Activated gamma-delta T cell (primary cell): ENCODE measurements at places on chromosomes 3 and 15.

- no peak for DNase-seq
Observed at GRCh38 chr15:70474471-70475406, 288.6 kb downstream of the UACA start.

DNA sequence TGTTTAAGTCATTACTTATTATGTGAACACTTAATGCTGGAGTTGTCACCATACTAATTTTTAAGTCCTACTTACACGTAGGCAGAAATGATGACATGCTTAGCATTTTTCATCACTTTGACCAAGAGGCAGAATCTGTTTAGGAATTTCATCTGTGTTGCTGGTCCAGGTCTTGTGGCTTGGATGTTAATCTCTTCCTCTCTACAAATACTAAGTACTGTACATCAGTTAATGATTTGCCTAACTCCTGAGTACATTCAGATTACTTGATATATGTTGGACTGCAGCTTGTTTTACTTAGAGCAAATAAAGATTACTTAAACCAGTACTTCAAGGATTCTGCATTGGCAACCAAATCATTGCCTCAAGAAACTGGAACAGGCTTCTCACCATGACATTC, 8.6 kb downstream of the SNRK start:
- no peak for DNase-seq

- DNase-seq: no peak
Observed at GRCh38 chr3:186989429-186989828, 59.1 kb downstream of the ST6GAL1 start.

- DNase-seq: no peak
Observed at GRCh38 chr3:76664816-76665215, 375.1 kb upstream of the ROBO2 start.

GRCh38 chr3:87333393-87333892, 57.1 kb upstream of the POU1F1 start:
- DNase-seq: no peak

DNA sequence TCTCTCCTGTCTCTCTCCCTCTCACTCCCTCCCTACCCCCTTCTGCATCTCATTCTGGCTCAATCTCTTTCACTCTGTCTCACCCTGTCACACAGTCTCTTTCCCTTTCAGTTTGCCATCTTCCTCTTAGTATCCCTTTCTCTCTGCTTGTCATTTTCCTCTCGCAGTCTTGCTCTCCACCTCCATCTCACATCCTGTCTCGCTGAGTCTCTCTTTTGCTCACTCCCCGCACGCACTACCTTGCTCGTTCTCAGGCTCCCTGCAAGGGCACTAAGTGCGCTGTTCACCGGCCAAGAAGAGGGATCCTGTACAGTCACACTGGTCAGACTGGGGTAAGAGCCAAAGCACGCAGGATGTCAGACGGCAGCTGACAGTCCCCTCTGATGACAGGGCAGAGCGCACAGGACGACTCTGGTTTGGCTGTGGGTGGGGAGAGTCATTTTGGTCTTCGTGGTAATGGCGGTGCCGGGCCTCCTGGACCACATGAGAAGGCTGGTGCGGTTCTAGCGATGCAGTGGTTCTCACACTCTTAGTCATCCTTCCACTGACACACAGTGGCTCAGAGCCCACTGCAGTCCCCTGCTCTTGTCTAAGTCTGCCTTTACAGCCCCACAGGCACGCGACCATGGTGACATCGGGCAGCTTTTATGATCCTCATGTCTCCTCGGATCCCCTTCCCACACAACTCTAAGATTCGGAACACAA, 356.8 kb downstream of the FOXP1 start:
- peak; percentile 14 for DNase-seq

DNA sequence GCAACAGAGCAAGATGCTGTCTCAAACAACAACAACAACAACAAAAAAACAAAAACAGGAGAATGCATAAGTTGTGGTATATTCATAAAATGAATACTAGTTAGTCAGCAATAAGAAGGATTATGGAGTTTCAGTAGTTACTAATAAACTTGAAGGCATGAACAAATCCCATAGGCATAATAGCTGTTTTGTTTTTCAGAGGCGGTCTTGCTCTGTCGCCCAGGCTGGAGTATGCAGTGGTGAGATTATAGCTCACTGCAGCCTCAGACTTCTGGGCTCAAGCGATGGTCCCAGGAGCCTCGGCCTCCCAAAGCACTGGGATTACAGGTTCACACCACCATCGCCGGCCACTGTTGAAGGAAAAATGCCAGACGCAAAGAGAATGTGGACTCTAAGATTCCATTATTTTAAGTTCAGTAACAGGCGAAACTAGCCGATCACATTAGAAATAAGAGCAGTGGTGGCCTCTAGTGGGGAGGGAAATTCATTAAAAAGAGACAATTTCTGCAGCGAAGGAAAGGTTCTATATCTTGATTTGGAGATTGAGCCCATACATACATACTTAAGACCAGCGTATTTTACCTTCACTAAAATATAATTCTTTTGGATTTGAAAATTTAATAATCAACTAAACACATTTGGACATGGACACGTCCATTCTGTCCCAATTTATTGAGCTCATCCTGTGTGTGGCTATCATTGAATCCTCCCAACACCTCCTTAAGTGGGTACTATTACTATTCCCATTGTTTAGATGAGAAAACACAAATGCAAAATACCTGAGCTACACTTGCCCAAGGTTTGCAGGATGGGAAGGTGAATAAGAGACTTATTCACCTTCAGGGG, 27.4 kb upstream of the HDAC11 start:
- no peak for DNase-seq

DNA sequence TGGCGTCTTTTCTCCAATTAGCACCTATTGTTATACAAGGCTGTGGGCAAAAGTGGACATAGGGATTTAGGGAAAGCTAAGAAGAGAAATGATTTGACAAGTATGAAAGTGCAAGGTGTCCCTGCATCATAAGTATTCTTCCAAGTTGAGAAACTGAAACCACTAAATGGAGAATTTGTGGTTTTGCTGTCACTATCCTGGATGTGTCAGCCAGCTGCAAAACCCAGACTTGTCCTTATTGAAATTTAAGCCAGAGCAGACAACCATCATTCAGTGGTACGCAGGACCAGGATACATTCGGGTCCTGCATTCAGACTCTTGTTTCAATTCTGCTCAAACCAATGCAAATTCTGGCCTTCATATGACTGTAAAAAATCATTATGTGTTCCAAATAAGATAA, 384.8 kb upstream of the TGFBR2 start:
- no peak for DNase-seq

DNA sequence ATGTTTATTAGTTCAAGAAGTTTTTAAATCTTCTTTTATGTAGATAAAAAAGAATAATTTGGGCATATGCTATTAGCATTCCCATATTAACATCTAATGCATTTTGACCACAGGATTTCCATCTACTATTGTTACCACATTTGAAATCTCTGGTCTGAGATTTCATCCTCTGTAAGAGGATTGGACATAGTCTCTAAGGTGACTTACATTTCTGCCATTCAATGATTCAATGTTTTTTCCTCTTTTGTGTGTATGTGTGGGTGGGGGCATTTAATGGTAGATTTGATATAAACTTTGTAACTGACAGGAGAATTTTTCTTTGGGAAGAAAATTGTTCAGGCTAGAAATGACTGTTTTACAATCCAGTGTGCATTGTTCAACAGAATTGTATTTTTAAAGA, 307.3 kb upstream of the RBMS3 start:
- no peak for DNase-seq

DNA sequence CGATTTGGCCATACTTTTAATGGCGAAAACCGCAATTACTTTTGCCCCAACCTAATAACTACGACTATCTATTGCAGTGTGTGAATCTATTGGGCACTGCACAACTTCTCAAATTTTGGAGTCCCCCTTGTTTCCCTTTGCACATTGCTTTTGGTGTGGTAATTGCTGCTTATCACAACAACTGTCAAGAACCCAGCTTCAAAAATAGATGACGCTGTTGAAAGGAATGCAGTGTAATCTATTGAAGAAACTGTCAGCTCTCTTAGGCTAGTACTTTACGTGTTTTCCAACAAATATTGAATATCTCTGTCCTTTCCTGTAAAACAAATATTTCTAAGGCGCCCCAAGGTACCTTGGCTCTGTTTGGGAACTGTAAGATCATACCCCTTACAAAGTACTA, 222.8 kb upstream of the UBE2E2 start:
- DNase-seq: no peak

DNA sequence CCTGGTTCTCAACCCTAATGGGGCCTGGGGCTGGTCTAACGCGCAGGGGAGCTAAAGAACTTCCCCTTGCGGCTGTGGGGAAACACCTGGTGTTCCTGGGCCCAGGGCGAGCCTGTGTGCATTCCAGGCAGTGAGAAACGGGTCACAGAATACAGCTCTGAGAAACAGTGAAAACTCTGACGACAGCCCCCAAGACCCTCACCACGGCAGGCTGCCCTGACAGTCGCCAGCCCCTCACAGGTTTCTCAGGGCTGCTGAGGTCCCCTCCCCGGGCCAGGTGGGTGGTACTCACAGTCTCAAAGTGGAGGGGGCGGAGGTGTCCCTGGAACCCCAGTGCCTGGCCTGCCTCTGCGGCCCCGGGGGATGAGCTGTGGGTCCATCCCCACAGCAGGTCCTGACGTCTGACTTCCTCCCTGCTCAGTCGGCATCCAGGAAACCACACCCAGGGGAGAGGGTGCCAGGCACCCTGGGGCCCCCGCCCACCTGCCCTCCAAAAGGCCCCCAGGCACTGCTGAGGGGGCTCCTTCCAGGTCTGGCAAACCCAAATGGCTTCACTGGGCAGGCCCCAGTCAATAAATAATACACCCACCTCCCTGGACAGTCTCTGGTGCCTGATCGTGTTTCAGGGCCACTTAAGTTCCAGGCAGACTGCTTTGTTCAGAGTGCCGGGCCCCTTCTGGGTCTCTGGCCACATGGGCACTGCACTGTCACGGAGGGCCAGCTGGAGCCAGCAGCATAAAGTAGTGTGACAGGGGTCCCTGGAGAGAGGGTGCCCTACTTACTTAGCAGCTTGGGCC, 57.7 kb downstream of the IQSEC1 start:
- DNase-seq: peak; percentile 41

DNA sequence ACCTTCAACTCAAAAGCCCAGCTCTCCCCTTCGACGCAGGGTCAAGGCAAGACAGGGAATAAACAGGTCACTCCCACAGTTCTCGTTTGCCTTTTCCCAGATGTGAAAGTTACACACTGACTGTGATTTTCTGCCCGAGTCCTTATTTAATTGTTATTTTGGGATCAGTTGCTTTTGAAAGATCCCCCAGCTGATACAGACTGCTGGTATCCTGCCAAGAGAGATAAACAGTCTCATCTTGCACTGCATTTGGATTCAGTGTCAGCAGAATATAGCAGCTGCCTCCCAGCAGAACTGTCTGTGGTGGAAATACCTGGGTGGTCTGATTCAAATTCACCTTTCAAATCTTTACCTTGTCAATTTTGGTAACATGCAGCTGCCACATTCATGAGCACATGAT, 56.0 kb upstream of the FAM3D start:
- DNase-seq: no peak

GRCh38 chr3:153285194-153285641, 123.2 kb downstream of the RAP2B start:
- DNase-seq: no peak

GRCh38 chr3:175129126-175129525, 270.0 kb downstream of the NAALADL2 start:
- DNase-seq: no peak

- no peak for DNase-seq
Observed at GRCh38 chr3:157713101-157713500, 209.9 kb upstream of the VEPH1 start.

- no peak for DNase-seq
Observed at GRCh38 chr3:159486580-159486979, 502.1 kb upstream of the IL12A start.

DNA sequence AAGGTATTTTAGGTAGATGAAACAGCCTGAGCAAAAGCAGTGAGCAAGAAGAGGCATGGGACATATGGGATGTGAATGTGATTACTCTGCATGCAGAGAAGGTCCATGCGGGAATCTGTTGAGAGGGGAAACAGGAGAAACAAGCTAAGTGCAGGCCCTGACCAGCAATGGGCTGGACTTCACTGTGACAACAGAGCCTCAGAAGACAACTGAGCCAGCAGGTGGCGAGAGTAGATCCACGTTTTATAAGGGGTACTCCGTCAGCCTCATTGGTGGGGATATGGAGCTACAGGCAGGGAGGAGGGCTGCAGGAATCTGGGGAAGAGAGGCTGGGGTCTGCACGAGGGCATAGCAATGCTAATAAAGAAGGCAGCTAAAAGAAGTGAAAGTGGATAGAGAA, 405.9 kb upstream of the LMCD1 start:
- DNase-seq: no peak

- DNase-seq: no peak
Observed at GRCh38 chr15:43433165-43433564, 59.8 kb downstream of the TP53BP1 start.

DNA sequence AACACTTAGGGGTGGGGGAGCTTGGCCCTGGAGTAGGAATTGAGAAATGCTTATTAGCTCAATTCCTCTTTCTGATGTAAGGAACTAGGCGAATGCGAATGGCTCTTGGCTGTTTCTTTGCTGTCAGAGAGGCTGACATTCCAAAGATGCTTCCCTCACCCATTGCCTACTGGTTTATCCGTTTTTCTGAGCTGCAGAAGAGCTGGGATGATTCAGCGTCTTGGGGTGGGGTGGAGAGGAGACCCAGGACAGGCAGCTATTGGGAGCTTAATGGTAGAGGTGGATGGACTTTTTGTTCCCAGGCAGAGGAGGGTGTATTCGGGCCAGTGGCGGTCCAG, 9.8 kb downstream of the PLEKHO2 start:
- DNase-seq: no peak

DNA sequence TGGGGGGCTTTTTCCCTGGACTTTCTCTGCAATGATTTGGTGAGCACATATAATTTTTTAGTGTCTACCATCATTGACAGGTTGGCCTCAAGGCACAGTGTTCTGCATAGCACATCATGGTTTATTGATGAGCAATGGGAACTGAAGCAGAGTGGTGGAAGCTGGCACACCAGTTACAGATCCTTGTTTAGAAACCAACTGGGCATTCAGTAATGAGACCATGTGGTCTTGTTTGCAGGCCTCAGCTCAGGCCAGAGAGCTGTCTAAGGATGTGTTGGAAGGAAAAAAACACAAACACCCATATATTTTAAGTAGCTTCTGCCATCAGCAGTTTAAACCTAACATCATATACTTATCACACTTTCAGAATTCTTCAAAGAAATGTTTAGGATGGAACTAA, 610.6 kb downstream of the ROBO1 start:
- no peak for DNase-seq

- DNase-seq: no peak
Observed at GRCh38 chr15:60551147-60551780, 72.3 kb upstream of the ICE2 start.

DNA sequence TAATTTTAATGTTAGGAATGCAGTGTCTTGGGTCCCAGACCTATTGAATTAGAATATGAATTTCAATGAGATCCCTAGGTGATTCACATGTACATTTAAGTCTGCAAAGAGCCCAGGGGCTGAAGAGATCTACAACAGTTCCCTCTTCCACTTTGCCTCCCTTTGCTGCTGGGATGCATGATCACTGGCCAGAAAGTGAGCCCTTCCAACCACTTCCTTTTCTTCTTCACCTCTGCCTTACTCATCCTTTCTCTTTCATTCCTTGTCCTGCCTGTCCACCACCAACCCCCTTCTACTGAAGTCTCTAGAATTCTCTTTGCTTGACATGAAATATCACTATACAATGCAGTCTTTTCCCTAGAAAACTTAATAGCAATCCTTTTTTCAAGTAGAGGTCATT, 222.4 kb upstream of the LRIG1 start:
- DNase-seq: no peak

GRCh38 chr3:65676580-65676979, 362.1 kb downstream of the MAGI1 start:
- DNase-seq: no peak
